ENCODE measurements at places on chromosomes 13 and 19.

GRCh38 chr13:75685239-75685697 is 49.1 kb downstream of the LMO7 start:
- DNase-seq = no peak

- no peak for DNase-seq
Measured at GRCh38 chr19:31316201-31316951, 32.9 kb downstream of the TSHZ3 start.

DNA sequence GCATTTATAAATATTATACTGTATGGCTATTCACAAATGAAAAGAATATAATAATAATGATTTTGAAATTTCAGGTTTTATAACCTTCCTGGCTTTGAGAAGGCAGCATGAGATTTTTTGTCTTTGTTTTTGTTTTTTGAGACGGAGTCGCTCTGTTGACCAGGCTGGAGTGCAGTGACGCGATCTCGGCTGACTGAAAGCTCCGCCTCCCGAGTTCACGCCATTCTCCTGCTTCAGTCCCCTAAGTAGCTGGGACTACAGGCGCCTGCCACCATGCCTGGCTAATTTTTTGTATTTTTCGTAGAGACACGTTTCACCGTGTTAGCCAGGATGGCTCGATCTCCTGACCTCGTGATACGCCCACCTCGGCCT is 64.1 kb downstream of the ZNF429 start:
- peak; percentile 31 for DNase-seq

GRCh38 chr13:36919171-36919832 is 736 bp downstream of the SMAD9 start:
- no peak for DNase-seq

- DNase-seq = no peak
Measured at GRCh38 chr13:42420304-42420703, 148.4 kb downstream of the AKAP11 start.

GRCh38 chr19:44984005-44984404 is 17.3 kb upstream of the RELB start:
- DNase-seq = no peak

GRCh38 chr19:15412832-15413231 is 6.0 kb downstream of the AKAP8L start:
- no peak for DNase-seq

DNA sequence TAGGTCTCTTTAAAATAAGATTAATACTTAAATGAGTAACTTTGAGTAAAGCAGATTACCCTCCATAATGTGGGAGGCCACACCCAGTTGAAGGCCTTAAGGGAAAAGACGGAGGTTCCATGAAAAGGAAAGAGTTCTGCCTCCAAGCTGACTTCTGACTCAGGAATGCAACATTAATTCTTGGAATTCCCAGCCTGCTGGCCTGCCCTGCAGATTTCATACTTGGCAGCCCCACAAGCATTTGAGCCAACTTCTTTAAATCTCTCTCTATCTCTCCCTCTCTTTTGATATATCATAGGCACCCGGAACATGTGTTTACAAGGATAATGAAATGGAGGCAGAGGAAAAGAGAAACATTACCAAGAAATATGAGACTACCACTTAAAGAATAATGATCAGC is 902.3 kb upstream of the MIR17HG start:
- DNase-seq = no peak
